Activated CD4-positive, alpha-beta T cell treated with anti-CD3 and anti-CD28 coated beads for 36 hours (primary cell): ENCODE measurements at places on chromosomes 2 and 18. TPM values are rescaled to one million over a fixed set of nuclear protein-coding genes. Genes with fewer than 3 reads are reported as not detected.

GRCh38 chr2:230457073-230457768, 41.2 kb downstream of the SP100 start:
- no peak for DNase-seq

- DNase-seq, result no peak
Measured at GRCh38 chr2:196295005-196295404, 123.6 kb upstream of the STK17B start.

DNA sequence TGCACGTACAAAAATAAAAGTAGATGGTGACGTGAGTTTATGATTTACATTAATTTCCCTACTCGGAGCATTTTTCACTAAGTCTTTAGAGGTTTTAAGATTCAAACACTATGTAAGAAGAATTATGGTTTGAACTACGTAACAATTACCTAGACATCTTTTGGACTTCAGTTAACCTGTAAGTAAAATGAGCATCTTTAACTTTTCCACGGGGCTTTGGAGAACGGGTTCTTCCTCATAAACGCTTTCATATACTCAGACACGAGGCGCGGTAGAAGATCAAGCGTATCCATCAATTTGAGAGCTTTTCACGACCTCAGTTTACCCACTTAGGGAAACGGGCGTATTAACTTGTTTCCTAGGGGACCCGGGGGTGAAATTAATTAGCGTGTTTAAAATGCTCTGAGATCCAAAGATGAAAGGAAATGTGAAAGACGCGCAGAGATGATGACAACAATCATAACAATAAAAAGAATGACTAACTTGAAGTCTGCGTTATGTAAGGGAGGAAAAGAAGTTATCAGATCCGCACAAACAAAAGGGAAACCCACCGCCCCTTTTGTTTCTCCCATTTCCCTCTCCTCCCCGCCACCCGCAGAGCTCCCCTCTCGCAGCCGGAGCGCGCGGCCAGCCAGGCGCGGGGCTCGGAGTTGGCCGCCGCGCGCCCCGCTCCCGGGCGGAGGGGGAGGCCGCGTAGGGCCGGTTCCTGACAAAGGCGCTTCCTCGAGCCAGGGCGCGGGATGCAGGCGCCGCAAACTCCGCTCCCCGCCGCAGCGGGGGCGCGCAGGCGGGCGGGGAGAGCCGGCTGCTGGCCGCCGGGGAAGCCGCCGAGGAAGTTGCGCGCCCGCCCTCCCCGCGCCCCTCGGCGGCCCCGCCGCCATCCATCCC, 807 bp downstream of the PELI1 start:
- peak; percentile 55 for DNase-seq

The CD302 gene
- total RNA-seq, result 0.47 TPM

GRCh38 chr2:31011587-31011986, 126.7 kb downstream of the GALNT14 start:
- no peak for DNase-seq

The GKN2 gene
- not detected for total RNA-seq

The CROCC2 gene
- total RNA-seq, result not detected

GRCh38 chr2:223989206-223989855, 32.1 kb downstream of the MRPL44 start:
- DNase-seq, result no peak

The ALLC gene
- not detected for total RNA-seq

- DNase-seq, result no peak
Measured at GRCh38 chr2:29218071-29218470, 102.9 kb downstream of the CLIP4 start.

- DNase-seq, result no peak
Measured at GRCh38 chr2:227447606-227448005, 24.4 kb upstream of the AGFG1 start.

The CEP68 gene
- 6.0 TPM for total RNA-seq

DNA sequence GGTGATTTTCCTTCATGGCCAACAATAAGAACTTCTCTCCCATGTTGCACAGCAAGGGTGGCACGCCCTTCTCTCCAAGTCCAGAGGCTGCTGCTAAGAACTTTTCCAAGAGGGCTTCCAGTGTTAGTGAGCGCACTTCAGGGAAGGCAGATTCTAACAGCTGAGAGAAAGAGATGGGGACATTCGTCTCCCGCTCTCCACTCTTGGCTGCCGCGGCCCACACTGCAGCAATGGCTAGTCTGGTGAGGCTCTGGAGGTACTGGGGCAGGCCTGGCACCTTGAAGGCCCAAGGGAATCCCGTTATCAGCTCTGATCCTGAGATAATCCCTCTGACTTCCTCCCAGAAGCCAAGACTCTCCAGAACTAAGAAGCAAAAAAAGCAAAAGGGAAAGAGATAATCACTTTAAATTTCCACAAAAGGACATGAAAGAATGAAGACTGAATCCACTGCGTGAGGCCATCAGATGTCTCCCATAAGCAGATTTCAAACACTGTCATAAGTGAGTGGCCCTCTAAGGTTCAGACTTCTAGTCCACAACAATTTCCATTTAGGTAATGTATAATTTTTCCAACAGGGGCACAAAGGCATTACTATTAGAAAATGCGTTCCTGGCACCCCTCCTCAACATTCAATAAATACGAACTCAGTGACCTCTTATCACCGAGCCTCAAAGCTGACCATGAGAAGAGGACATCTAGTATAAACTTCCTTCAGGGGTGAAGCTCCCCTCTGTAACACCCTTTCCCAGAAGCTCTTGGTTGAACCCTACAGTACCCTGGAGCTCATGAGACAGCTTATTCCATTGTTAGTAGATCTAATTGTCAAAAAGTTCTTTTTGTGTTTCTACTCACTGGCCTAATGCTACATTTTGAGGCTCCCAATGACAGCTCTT, 66.7 kb upstream of the ZFP36L2 start:
- DNase-seq, result no peak

DNA sequence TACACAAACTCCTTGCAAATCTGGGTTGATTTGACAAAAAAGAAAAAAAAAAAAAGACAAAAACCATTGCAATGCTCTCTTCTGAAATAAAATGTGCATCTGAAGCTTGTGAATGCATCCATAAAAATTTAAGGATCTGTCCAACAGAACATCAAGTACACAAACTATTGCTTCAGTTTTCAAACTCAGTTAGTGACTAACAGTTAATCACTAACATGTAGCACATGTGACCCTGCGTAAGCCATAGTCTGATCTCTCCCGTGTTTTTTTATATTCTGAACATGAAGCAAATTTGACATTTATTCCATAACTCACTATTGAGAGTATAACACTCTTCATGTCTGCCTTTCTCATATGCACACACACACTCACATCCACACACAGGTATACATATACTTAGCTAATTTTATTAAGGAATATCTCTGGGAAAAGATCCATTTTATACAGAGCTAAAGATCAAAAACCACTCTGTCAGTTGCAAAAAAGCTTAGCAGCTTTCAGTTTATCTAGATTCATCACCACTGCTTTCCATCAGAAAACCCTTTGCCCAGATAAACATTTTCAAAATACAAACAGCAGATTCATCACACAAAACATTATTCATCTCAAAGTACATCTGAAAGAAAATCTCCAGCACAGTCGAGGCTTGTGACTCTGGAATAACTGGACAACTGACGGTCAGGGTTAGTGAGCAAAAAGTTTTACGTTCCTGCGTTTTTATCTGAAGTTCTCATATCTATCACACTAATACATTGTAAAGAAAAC, 1000.4 kb upstream of the ACVR2A start:
- DNase-seq, result no peak

The MPP4 gene
- not detected for total RNA-seq

- DNase-seq, result no peak
Measured at GRCh38 chr18:64017870-64018269, 48.0 kb downstream of the SERPINB8 start.

The ZNF638 gene
- total RNA-seq, result 79.8 TPM
